ENCODE measurements at places on chromosomes 6 and 20.
A peak's percentile ranks its signal among the peaks of the same experiment; 100 is the strongest.

- no peak for DNase-seq
These were observed 410 bp downstream of the SYNE1 start for GRCh38 chr6:152636609-152637295.

DNA sequence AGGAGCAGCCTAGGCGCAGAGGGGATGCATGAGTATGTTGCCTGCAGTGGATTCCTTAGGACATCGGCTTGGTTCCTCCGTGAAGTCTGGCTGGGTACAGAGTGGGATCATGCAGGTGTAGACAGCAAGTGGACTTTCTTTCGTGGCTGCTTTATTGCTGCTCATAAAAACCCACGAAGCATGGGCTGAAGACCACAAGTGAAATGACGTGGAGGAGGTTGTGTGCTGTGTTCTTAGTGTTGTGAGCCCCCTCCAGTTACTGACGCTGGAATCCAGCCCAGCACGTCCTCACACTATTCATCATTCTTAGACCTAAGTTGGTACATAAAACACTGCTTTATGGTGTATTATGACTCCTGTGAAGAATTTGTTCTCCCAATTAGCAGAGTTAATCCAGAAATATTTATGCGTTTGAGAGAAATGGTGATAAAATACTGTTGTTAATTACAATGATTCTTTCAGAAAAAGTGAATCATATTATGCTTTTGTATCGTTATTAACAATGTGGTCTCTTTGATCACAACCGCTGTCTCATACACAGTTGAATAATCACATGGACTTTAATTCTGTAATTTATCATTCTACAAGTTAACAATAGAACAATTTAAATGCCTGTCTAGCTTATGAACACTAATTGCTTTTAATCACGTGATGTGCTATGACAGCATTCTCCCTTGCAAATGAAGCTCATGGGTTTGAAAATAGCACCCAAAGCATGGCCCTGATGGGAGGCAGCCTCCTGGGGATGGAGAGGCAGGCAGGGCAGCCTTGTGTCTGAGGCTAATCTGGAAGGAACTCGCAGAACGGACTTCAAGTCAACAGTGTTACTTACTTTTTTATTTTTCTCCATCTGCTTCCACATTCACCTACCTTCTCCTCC, 233.9 kb upstream of the SYNDIG1 start:
- no peak for DNase-seq

- no peak for DNase-seq
These were observed 214.5 kb upstream of the CITED2 start for GRCh38 chr6:139588734-139589593.

DNA sequence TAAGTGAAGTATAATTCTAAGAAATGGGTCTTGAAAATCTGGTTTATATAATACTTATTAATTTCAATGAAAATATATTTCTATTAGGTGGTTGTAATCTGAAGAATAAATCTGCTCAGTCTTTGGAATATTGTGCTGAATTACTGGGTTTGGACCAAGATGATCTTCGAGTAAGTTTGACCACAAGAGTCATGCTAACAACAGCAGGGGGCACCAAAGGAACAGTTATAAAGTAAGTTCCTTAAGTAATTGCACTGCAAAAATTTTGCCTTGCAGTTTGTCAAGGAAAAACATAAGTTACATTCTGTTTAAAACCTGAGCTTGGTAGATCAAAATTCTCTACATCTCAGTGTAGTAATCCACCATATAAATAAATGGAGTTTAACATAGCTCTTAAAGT, 106.0 kb downstream of the MYO6 start:
- DNase-seq = peak; percentile 24

- DNase-seq = peak; percentile 85
These were observed 349.8 kb upstream of the ARID1B start for GRCh38 chr6:156427345-156427744.

GRCh38 chr6:38100380-38100779, 280.9 kb downstream of the ZFAND3 start:
- no peak for DNase-seq

DNA sequence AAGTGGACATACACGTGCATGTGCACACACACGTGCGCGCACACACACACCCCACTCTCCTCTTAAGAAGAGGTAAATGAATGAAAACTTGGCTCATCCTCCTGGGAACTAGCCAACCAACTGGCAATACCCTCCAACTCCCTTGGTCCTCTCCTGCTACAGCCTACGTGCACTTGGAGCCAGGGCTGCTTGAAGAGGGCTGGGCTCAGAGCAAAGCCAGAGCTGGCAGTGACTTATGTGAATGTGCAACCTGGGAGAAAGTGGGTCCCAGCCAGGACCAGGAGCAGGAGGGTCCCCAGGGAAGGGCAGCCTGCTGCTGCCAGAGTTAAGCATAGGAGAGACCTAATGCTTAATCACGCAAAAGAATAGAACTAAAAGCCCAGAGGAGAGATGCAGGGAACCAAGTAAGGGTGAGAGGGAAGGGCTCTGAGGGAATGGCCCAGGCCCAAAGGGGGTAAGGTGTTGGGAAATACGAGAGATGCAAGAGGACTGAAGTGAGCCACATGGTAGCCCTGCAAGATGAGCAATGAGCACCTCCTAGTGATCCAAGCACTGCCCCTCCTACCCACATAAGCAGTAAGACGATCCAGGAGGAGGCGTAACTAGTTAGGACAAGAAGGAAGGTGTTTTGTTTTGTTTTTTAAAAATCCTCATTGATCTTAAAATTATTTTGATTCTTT, 24.7 kb downstream of the TRAF3IP2 start:
- DNase-seq = no peak

DNA sequence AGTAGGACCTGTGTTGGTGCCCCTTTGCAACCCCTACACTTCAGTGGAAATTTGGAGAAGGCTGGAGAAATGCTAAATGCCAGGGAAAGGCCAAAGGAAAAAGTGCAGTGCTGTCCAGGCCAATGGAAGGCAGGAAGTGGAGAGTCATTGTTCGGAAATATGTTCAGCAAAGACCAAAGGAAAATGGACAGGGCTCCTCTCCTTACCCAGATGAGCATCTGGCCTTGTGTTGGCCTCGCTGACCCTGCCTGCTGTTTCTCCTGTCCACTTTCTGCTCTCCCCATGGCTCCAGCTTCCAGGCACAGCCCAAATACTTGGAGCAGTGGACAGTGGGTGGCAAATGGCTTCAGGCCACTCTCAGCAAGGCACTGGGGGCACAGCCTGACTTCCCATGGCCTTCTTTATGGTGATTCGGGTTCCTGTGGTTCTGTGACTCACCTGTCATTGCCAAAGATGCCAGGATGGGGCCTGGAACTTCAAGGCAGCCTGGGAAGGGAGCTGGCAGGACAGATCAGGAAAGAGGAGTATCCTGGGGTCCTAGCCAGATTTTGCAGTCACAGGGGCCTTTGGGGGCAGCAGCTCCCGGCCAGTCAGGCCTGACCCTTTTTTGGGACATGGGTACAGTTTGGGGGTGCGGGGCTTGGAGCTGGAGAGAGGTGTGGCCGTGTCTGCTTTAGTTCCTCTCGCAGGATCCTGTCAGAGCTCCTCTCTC, 190.9 kb upstream of the SLC24A3 start:
- DNase-seq = no peak

- DNase-seq = peak; percentile 14
These were observed 71.4 kb downstream of the CEP57L1 start for GRCh38 chr6:109166673-109167072.

DNA sequence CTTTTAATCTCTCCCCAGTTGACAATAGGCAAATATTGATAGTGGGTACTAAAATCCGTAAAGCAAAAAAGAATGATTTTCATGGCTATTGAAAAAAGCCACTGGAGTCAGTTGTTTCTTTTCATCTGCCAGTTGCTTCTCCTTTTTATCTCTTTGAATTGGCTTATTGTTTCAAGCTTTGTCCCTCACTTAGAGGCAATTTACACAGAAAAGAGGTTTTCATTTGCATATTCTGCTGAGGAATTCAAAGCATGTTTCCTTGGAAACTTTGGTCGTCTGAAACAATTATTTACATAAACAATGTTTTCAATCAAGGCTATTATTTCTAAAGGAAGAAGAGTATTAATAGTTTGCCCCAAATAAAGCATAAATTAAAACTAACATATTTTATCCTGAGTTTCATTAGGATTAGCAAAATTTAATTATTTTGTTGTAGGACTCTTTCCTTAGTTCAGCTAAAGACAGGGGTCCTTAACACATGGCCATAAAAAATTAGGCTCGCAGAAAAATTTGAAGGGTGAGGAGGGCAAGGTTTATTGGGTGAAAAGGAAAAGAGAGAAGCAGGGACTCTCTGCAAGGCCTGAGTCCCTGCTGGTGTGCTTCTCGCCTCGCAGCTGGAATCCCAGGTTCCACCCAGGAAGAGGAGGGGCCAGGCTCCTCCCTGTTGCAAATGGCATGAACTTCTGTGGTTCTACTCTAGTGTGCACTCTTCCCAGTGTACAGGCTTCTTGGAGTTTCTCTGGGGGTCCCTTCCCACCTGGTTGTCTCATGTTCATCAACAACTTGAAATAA, 138.8 kb upstream of the LAMA2 start:
- DNase-seq = no peak

All from SHP77 (cell line).